Common myeloid progenitor, CD34-positive (primary cell): ENCODE measurements at places on chromosomes 2 and 18.

GRCh38 chr2:207135340-207135739 lies 30.4 kb downstream of the KLF7 start:
- no peak for DNase-seq

- DNase-seq, result no peak
These were observed 351.8 kb downstream of the DCC start for GRCh38 chr18:52691841-52692240.

GRCh38 chr2:179574061-179574519 lies 287.3 kb downstream of the ZNF385B start:
- no peak for DNase-seq

- DNase-seq, result no peak
These were observed 119.1 kb downstream of the FSIP2 start for GRCh38 chr2:185857691-185858090.

GRCh38 chr2:30218338-30218713 lies 13.0 kb upstream of the LBH start:
- no peak for DNase-seq

DNA sequence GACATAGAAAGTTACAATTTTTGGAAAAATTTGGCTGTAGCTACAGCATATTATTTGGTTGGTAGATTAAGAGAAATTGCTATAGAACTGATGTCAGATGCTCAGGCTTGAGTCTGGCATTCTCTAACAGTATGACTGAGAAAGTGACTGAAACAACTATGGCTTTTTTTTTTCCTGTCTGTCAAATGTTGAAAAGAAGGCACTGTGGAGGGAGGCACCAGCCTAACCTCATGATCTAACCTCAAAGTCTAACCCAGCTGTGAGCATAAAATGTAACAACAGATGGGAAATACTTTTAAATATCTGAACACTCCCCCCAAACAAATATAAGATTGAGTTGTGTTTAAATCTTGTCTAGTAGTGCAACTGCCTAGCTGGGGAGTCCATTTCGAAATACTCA lies 629.1 kb downstream of the LRP1B start:
- DNase-seq, result no peak

- DNase-seq, result no peak
These were observed 67.8 kb upstream of the ST6GAL2 start for GRCh38 chr2:106953779-106954178.

- no peak for DNase-seq
These were observed 5.2 kb downstream of the FHOD3 start for GRCh38 chr18:36302676-36303075.

DNA sequence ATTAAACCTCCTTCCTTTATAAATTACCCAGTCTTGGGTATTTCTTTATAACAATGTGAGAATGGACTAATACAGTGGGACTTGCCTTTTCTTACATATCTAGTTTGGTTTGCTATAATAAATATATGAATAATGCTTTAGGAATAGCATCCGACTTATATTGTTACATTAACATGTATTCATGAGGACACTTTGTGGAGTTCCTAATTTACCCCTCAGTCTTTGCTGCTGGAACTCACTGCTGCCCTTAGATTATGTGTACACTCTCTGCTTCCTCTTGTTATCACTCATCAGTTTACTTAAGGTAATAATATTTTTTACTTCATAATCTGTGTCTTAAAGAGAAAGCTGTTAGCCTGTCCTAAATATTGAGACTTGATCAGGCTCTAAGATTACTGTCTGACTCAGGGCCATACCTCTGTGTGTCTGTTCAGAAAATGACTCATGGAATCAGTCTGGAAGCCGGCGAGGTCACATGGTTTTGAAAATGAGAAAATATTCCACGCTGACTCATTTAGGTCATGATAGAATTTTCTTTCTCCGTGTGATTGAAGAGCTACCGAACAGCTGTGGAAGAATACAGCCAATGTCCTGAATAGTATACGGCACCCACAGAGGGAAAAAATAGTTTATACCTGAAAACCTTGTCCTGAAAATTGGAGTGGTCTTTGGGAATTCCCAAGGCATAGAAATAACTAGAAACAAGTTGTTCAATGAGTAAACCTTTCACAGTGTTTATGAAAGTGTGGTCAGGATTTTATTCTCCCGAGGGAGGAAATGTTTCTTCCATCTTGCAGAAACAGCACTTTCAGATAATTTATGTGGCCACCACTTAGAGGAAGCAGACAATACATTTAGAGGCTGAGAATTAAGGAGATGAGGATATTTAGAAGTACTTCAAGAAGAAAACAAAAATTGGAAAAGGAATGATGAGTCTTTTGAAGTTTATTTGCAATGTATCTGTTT lies 156.4 kb downstream of the DSEL start:
- DNase-seq, result peak; percentile 76

DNA sequence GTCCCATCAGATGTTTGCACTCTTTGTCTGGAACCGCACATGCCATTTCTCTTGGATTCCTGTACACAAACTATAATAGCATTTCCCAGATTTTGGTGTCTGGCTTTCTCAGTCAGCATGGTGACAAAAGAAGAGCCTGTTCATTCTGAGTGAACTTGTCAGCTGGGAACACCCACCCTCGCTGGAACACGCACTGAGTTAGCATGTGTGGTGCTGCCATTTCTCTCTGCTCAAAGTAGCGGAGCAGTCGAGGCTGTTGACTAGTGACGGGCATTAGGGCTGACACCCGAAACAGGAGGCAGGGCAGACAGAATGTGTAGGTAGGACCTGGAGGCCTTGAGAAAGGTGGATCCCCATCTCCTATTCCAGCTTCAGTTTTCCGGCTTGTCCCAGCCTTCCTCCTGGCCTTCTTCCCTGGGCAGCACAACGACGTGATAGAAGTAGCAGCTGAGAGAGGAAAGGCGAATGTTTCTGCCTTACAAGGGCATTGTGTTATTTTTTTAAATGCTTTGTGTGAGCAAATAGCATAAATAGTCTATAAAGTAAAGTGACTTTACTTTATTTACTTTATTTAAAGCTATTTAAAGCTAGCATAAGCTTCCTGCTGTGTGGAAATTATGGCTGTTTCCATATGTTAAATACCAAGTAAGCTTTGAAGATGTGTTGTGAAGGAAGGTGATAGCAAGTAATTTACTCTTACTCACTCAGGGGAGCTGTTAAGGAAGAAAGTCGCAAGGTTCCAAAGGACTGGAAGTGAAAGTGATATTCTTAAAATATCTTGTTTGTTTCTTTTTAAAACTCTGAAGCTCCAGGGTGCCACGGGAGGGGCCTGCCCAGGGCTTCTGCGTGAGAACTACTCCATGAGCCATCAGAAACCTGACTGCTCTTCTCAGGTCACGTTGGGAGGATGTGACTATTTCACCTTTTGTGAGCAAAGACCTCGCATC lies 272.6 kb downstream of the NEDD4L start:
- no peak for DNase-seq

DNA sequence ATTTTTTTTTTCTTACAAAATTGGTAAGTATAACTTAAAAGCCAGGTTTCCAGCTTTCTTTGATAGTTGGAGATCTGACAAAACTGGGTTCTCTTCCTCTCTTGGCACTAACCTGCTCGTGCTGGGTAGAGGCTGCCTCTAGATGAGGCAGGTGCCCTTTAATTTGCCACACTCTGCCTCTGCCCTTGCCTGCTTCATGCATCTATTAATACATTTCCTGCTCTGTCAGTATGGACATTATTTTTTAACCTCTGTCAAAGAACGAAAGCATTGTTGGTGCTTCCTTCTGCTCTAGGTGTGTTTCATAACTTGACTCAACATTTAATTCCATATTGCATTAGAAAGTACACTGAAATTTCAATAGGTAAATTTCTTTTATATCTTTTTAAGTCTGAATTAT lies 490.7 kb upstream of the ZEB2 start:
- no peak for DNase-seq

GRCh38 chr2:235954281-235954680 lies 213.9 kb downstream of the GBX2 start:
- DNase-seq, result no peak

DNA sequence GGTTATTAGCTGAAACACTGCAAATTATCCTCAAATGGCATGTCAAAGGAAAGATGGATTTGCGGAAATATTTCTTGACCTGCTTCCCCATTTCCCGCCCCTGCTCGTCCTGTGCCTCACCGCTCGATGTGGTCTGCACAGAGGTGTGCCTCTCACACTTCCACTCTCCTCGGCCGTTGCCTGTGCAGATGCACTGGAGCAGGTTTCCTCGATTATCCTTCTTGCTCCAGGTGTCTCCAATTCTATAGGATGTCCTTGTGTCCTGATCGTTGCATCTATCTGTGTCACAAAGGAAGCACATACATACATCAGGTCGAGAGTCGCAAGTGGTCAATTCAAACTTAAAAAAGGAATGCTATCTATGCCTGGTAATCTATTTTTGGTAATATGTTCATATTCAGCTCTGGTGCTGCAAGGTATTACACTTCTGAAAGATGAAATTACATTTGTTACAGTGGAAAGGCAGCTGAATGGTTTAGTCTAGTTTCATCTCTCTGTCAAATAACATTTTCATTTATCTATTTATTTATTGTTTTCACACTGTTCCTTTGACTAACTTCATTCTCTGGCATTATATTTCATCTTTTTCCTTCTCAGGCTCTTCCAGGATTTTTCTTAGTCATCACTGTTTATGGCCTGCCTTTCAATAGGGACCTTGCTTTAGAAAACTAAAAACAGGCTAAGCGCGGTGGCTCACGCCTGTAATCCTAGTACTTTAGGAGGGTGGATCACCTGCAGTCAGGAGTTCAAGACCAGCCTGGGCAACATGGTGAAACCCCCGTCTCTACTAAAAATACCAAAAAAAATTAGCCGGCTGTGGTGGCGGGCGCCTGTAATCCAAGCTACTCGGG lies 7.6 kb downstream of the FN1 start:
- no peak for DNase-seq

GRCh38 chr2:104849618-104850141 lies 4.2 kb upstream of the POU3F3 start:
- DNase-seq, result peak; percentile 90

- no peak for DNase-seq
These were observed 58.0 kb downstream of the FARP2 start for GRCh38 chr2:241413929-241414580.

GRCh38 chr18:46374850-46375249 lies 270.7 kb downstream of the HAUS1 start:
- no peak for DNase-seq
